ENCODE measurements at places on chromosomes 13 and 19. TPM values are rescaled to one million over a fixed set of nuclear protein-coding genes. Genes with fewer than 3 reads are reported as not detected.

ATP4A gene
- not detected for total RNA-seq

LYPD5 gene
- 10.8 TPM for total RNA-seq

SULT2A1 gene
- not detected for total RNA-seq

C19orf18 gene
- not detected for total RNA-seq

PRR36 gene
- total RNA-seq: not detected

ZNF208 gene
- 7.5 TPM for total RNA-seq

SCAF1 gene
- total RNA-seq: 19.6 TPM

ZNF429 gene
- 10.4 TPM for total RNA-seq

RELB gene
- total RNA-seq: 2.4 TPM

NKG7 gene
- total RNA-seq: not detected

PSG4 gene
- total RNA-seq: 35.3 TPM

DHDH gene
- not detected for total RNA-seq

ZNF266 gene
- 8.4 TPM for total RNA-seq

PINLYP gene
- 11.0 TPM for total RNA-seq

TMEM38A gene
- 0.65 TPM for total RNA-seq

ZNF358 gene
- 47.5 TPM for total RNA-seq
